Stimulated activated CD8-positive, alpha-beta memory T cell treated with anti-CD3 and anti-CD28 coated beads, Interleukin-2, amount 100 ng/mL, for 48 hours (primary cell): ENCODE measurements at places on chromosomes 2 and 18.

- no peak for DNase-seq
Measured at GRCh38 chr18:11118051-11118766, 31.2 kb downstream of the PIEZO2 start.

DNA sequence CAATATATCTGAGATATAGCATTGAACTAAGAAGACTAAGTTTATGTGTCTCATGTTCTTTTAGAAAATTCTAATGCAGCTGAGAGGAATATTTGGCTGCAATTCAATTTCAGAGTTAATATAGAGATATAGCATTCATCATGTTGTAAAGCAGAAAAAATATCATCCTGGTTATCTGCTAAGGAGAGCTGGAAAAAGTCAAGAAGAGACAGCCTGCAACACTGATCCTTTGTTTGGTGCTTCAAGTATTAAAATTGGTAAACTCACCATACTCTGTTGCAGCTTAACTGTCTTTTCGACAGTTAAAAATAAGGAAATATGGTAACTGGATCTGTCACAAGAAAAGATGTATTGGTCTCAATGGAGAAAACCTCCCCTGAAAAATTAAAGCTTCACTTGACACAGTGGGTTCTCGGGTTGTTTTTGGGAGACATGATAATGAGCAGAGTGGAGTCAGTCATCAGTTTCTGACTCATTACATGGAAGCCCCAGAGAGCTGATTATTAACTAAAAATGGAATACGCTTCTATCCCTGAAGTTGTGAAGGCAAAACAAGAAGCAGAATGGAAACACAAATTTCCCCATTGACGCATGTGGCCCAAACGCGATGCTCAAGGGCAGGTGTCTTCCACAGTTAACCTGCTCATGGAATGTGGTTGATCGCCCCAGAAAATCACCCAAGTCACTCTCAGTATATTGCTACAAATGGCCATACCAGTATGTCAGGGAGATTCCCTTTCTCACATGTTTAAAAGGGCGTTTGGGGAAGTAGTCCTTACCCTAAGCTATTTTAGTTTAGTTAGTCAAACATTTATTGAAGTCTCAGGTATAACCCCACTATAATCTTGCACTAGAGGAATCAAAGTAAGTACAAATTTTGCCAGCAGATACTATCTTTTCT, 8.2 kb downstream of the BCL2 start:
- no peak for DNase-seq

- no peak for DNase-seq
Measured at GRCh38 chr2:4354678-4355077, 651.3 kb downstream of the DCDC2C start.

DNA sequence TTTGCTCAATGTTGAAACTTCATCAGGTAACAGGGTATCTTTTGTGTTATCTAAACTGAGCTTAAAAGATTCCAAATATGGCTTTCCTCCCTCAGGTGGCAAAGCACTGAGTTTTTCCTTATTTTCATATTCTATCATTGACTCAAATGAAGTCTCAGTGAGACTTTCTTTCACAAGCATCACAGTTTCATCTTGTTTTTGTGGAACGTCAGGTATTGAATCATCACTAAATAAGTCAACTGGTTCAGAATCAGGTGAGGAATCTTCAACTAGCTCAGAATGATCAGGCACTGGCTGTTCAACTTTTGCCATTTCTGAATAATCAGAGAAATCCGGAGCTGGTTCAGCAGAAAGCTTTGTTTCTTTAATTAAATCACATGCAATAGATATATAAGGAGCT, 24.6 kb downstream of the RTN4 start:
- no peak for DNase-seq

DNA sequence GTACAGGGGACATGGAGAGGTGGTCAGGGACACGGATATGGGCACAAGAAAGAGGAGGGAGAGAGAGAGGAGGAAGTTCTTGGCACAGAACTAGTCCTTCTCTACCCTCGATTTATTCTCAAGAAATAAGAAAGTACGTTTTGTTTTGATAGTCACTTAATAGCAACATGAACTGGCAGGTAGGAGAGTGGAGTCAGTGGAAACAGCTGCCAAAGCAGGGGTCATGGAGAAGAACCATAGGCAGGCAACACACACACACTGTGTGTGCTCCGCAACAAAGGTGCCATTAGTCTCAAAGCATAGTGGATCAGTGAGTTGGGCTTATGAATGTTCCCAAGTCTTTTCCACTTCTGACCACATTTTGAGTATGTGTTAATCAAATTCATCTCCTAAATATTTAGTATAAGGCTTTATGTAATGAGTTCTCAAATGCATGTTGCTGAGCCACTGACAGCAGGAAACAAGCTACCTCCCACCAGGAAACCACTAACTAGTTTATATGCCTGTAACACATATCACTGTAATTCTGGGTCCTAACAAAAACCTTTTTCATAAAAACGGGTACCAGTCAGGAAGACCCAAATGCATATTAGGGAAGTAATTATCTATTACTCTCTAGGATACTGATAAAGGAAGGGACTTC, 41.1 kb downstream of the IWS1 start:
- no peak for DNase-seq
